ENCODE measurements at places on chromosomes 6 and 20. TPM values are rescaled to one million over a fixed set of nuclear protein-coding genes. Genes with fewer than 3 reads are reported as not detected.
A peak's percentile ranks its signal among the peaks of the same experiment; 100 is the strongest.

DNA sequence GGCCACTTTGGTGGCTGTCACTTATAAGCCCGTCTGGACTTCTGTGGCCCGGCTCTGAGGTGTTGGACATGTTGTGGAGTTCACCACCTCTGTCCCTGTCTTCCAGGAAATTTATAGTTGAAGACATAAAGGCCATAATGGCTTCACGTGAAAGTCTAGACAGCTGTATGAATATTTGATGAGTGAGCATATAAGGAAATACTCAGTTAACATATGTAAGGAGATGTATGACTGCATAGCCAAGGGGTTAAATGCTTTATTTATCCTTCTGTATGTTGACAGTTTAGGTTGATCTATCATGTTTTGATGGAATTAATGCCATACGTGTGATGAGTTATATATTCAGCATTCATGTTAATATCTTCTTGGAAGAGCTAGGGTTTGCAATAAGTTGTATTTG lies 16.1 kb downstream of the HIVEP1 start:
- peaks cover 21% of the 10 kb centered on the region for H3K4me1 ChIP-seq
- no peak overlapping the region for H3K27ac ChIP-seq
- DNase-seq, result no peak
- no peaks in the 10 kb centered on the region for H3K27me3 ChIP-seq
- no peaks in the 10 kb centered on the region for H3K36me3 ChIP-seq

- no peak for DNase-seq
- no peaks in the 10 kb centered on the region for H3K27me3 ChIP-seq
- H3K4me1 ChIP-seq, result no peaks in the 10 kb centered on the region
- no peak overlapping the region for H3K27ac ChIP-seq
- H3K4me3 ChIP-seq, result no peak overlapping the region
Measured at GRCh38 chr6:25237579-25237978, 41.6 kb upstream of the CARMIL1 start.

- no peaks in the 10 kb centered on the region for H3K36me3 ChIP-seq
- H3K4me3 ChIP-seq, result peak overlapping the region; percentile 53
- no peak overlapping the region for H3K27ac ChIP-seq
- no peak for DNase-seq
Measured at GRCh38 chr6:122323361-122323760, 76.1 kb upstream of the HSF2 start.

- H3K36me3 ChIP-seq, result no peaks in the 10 kb centered on the region
- H3K27ac ChIP-seq, result no peak overlapping the region
- peaks cover 41% of the 10 kb centered on the region for H3K4me1 ChIP-seq
Measured at GRCh38 chr6:34729631-34730470, 27.5 kb upstream of the SNRPC start.

DNA sequence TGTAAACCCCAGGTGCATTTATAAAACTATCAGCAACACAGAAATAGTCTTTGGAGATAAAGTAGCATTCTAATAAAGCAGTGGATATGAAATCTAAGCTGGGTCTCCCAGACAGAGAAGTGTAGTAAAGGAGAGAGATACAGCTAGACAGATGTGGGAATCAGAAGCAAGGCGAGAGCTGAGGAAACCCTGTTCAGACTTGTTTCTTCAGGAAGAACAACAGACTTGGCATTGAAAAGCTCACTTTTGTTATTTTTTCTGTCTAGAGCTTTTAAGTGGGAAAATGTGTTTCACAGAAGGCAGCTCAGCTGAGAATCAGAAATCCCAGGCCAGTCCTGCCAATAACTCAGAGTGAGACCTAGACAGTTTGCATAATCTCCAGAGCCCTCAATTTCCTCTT lies 52.9 kb downstream of the SLC35B3 start:
- no peak for DNase-seq
- H3K27ac ChIP-seq, result no peak overlapping the region
- no peaks in the 10 kb centered on the region for H3K4me1 ChIP-seq
- H3K27me3 ChIP-seq, result 0 out of 3 replicates have a peak, but pooled peaks cover 3% of the 10 kb centered on the region

- no peaks in the 10 kb centered on the region for H3K36me3 ChIP-seq
- no peaks in the 10 kb centered on the region for H3K27me3 ChIP-seq
- H3K4me1 ChIP-seq, result no peaks in the 10 kb centered on the region
- peak; percentile 60 for DNase-seq
- no peak overlapping the region for H3K4me3 ChIP-seq
- H3K27ac ChIP-seq, result no peak overlapping the region
Measured at GRCh38 chr6:15389765-15390723, 144.2 kb downstream of the JARID2 start.

DNA sequence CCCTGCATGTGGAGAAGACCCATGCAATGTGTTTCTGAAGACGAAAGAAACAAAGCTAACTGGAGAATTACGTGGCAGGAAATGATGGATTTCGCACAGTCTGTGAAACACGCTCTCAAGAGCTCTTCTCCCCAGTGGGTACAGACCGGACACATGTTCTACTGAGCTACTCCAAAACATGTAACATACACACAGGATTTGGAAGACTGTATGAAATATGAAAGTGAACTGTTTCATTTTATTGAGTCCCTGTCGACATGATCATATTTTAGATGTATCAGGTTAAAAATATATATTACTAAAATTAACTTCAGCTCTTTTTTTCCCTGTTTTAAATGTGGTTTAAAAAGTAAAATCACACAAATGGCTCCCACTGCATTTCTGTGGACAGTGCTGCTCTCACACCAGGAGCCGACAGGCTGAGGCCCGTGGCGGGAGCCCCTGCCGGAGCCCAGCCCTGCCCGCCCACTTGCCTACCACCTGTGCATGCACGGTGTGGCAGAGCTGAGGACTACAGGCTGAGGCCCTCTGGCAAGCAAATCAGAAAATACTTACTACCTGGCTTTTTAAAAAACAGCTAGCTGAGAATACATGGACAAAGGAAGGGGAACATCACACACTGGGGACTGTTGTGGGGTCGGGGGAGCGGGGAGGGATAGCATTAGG lies 58.9 kb upstream of the NXT1 start:
- H3K4me3 ChIP-seq, result no peak overlapping the region
- peaks cover 17% of the 10 kb centered on the region for H3K4me1 ChIP-seq
- H3K36me3 ChIP-seq, result no peaks in the 10 kb centered on the region
- peaks cover 5% of the 10 kb centered on the region for H3K27me3 ChIP-seq
- DNase-seq, result no peak

- no peaks in the 10 kb centered on the region for H3K36me3 ChIP-seq
- H3K27ac ChIP-seq, result no peak overlapping the region
- H3K27me3 ChIP-seq, result peaks cover 48% of the 10 kb centered on the region
- no peaks in the 10 kb centered on the region for H3K4me1 ChIP-seq
Measured at GRCh38 chr20:58103517-58103904, 124.9 kb downstream of the ANKRD60 start.

DNA sequence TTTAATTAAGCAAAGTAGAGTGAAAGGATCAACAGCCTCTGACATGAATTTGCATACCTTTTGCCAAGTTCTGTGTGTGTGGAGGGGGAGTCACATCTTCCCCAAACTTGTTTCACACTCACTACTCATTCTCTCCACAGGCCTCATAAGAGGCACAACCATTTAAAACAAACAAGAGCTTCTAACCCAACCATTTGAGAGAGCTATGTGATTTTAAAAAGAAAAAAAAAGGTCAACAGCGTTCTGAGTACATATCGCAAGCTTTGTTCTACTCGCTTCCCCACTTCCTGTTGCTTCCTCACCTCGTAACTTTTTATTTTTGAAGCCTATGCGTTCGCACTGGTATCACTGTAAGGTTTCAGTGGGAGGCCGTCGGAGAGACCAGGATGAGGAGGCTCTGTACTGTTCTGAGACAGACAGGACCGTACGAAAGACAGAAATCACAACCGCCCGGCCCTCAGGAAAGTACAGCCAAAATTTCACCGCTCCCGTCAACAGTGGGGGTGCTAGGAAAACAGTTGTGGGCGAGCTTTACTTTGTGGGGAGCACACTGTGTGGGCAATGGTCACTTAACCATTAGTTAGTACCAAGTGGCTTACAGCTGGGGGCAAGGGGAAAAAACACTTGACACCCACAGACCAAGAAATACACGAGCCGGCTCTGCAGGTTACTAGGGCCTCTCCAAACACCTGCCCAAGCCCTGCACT lies 61.3 kb downstream of the TRERF1 start:
- H3K27me3 ChIP-seq, result peaks cover 4% of the 10 kb centered on the region
- DNase-seq, result no peak
- peaks cover 7% of the 10 kb centered on the region for H3K4me1 ChIP-seq

Gene CRISP3
- not detected for polyA plus RNA-seq

Gene KCNQ2
- polyA plus RNA-seq, result not detected
